ENCODE measurements at places on chromosomes 16 and 17.

GRCh38 chr17:34259146-34259545, 4.1 kb downstream of the CCL2 start:
- no peak for DNase-seq

DNA sequence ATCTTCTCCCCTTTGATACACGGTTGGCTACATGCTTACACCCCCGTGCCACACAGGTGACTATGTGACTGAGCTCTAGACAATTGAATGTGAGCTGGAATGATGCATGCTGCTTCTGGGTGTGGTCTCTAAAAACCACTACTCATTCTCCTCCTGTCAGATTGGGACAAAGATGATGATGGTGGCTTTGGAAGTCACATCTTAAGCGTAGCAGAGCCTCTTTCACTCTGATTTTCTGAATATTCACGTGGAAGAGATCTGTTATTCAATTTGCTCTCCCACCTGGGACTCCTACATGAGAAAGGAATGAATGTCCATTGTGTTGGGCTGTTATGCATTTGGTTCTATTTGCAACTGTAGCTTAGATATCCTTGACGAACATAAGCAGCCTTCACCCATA, 763.6 kb upstream of the EEF2KMT start:
- no peak for DNase-seq

- DNase-seq = peak; percentile 29
Measured at GRCh38 chr17:51461578-51462004, 201.2 kb downstream of the UTP18 start.

GRCh38 chr17:78230996-78231935, at the start of gene TMEM235:
Gene TMEM235, plus strand, starts transcription at chr17:78231631. Its CDS starts 393 bp downstream, at chr17:78232024.
- no peak for DNase-seq

DNA sequence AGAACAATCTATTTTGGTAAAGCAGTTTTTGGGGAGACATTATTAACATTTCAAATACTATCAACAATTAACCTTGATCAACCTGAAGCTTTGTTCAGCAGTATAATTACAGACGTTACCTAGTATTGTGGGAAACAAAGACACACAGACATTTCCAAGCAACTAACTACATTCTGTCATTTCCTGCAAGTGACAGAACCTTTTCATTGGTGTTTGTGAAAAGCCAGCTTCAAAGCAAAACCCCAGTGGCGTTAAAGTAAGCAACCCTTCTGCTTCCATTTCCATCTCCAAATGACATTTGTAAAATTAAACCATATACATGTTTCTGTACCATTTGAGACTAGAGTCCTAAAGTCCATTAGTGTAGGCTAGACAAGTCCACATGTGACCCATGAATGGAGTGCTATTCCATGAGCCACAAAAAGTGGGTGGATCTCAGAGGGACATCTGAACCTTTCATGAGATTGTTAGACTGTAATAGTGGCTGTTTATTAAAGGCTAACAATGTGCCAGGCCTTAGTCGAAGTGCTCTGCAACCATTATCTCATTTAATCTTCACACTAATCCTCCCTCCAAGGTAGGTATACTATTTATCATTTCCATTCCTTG, 101.2 kb downstream of the SSH2 start:
- no peak for DNase-seq

GRCh38 chr16:74737521-74737920, 36.9 kb upstream of the MLKL start:
- no peak for DNase-seq

- no peak for DNase-seq
Measured at GRCh38 chr16:57297856-57298255, 13.4 kb upstream of the PLLP start.

DNA sequence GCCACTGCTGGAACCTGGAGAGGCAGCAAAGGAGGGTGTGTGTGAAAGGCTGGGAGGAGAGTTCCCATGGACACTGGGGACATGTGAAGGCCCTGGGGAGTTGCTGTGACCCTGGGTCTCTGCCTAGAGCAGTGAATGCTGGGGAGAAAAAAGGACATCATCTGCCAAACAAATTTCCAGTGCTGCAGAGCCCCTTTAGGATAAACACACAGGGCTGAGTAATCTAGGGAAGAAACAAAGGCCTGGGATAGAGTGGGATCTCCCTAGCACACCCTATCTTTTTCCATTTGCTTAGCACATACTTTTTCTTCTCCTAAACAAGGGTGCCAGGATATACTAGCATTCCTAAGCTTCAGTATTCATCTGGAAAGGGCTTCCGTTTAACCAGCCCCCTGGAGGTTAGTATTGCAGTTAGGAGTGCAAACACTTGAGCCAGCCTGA, 3.3 kb upstream of the HIGD1B start:
- DNase-seq = no peak

DNA sequence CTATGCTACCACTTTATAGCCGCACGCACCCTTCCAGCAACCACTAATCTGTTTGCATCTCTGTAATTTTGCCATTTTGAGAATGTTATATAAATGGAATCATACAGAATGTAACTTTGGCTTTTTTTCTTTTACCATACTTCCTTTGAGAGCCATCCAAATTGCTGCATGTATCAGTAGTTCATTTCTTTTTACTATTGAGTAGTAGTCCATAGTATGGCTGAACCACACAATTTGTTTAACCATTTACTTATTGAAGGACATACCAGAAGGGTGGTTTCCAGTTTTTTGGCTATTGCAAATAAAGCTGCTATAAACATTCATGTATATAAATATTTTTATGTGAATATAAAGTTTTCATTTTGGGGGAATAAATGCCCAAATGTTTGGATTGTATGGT, 8.8 kb downstream of the TENT4B start:
- DNase-seq = no peak

DNA sequence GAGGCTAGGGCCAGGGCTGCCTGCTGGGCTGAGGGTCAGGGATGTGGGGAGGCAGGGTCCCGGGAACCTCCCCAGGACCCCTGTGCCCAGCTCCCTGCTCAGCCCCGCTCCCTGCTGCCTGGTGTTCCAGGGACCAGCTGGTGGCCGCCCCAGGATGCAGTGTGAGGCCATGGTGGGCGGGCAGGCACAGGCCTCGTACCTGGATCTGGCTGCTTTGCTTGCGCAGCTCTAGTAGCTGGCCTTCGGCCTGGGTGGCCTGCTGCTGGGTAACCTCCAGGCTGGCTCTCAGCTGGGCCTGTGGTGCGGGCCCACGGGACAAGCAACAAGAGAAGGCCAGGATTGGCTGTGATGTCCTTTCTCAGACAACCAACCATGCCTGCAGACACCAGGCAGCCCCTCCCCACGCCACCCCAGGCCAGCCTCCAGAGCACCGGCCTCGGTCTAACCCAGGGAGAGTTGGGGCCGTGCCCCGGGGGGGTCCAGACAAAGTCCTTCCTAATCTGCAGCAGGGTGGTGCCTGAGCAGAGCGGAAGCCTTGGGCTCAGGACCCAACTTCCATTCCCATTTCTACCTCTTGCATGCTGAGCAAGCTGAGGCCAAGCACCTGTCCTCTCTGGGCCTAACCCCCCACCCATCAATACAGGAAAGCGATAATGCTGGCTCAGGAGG, 4.1 kb downstream of the TRIM65 start:
- DNase-seq = no peak

DNA sequence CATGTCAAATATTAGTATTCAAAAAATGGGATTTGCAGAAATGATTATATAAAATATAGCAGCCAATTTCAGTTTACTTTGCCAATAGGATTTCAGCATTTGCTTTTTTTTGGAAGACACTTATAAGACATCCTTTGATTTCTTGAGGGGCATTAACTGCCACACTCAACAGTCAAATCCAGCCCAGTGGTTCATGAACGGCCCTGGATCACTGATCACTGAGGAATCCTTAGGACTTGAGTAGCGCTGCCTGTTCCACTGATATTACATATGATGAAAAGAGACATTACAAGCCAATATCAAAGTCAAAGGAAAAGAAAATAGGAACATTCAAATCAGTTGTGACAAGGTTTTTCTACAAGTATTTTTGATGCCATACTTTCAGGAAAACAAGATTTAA, 21.0 kb upstream of the YWHAE start:
- DNase-seq = no peak

DNA sequence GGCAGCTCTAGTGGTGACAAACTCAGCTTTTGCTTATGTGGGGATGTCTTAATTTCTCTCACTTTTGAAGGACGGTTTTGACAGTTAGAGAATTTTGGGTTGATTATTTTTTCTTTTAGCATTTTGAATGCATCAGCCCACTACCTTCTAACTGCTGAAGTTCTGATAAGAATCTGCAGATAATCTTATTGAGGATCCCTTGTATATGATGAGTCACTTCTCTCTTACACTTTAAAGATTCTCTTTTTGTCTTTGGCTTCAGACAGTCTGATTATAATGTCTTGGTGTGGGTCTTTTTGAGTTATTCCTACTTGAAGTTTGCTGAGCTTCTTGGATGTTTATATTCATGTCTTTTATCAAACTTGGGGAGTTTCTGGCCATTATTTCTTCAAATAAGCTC, 5.5 kb upstream of the PRKCB start:
- no peak for DNase-seq

DNA sequence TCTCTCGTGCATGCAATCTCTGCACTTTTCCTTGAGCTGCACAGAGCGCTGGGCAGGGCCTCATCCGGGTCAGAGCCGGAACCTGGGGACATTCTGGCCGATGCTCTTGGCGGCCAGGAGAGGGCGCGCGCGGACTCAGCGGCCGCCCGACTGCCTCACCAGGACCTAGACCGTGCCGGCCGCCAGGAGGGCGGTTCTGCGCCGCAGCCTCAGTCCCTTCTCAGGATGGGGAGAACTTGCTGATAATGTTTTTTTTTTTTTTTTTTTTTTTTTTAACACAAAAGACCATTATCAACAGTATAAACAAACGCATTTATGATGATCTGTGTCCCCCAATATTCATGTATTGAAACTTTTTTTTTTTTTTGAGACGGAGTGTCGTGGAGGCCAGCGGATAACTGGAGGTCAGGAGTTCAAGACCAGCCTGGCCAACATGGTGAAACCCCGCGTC, 8.1 kb upstream of the FLYWCH2 start:
- DNase-seq = peak; percentile 52
